CD8-positive, alpha-beta T cell (primary cell): ENCODE measurements at places on chromosomes 5 and 9.
A peak's percentile ranks its signal among the peaks of the same experiment; 100 is the strongest.

GRCh38 chr5:42837601-42838000 lies 25.9 kb upstream of the SELENOP start:
- no peak for DNase-seq

DNA sequence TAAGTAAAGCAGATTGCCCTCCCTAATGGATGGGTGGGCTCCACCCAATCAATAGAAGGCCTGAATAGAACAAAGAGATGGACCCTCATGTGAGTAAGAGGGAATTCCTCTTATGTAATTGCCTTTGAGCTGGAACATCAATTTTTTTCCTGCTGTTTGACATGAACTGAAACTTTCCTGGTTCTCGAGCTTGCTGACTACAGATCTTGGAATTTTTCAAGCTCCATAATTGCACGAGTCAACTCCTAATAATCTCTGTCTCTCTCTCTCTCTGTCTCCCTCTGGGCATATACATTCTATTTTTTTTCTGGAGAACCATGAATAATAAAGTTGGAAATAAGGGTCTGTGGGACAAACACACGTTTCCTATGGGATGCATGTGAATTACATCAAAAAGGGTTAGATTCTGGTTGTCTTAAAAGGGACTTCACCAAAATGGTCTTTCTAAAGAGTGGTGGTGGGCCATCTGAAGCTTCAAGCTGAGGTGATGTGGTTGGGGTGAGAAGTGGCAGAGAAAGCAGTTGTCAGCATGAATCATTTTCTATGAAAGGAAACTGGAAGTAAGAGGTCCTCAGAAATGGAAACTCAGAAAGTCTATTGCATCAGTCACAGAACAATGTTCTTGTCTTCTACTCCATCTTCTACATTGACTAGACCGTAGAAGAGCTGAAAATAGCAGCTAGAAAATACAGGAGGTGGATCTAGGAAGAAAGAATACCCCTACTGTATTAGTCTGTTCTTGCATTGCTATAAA lies 47.0 kb upstream of the HOMER1 start:
- no peak for DNase-seq

DNA sequence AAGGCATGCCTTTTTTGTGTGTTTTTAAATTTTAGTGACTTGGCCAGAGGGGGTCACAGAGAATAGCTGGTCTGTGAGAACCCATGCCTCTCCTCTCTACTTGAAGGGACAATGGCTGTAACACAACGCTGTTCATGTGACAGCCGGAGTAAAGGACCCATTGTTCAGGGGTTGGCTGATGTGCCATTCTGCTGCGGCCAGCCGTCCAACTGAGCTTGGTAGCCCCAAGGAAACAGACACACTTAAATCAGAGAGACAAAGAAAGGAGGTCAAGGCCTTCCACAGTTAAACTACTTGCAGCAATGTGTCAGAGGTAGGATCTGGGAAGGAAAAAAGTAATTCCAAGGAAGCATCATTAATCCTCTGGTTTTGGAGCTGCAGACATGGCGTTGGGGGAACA lies 8.1 kb downstream of the MEGF10 start:
- no peak for DNase-seq

GRCh38 chr5:124655921-124656511 lies 90.4 kb downstream of the ZNF608 start:
- DNase-seq: no peak

- DNase-seq: no peak
These were observed 130.8 kb upstream of the STC2 start for GRCh38 chr5:173458828-173459609.

- DNase-seq: no peak
These were observed 45.4 kb upstream of the RANBP3L start for GRCh38 chr5:36346896-36347690.

DNA sequence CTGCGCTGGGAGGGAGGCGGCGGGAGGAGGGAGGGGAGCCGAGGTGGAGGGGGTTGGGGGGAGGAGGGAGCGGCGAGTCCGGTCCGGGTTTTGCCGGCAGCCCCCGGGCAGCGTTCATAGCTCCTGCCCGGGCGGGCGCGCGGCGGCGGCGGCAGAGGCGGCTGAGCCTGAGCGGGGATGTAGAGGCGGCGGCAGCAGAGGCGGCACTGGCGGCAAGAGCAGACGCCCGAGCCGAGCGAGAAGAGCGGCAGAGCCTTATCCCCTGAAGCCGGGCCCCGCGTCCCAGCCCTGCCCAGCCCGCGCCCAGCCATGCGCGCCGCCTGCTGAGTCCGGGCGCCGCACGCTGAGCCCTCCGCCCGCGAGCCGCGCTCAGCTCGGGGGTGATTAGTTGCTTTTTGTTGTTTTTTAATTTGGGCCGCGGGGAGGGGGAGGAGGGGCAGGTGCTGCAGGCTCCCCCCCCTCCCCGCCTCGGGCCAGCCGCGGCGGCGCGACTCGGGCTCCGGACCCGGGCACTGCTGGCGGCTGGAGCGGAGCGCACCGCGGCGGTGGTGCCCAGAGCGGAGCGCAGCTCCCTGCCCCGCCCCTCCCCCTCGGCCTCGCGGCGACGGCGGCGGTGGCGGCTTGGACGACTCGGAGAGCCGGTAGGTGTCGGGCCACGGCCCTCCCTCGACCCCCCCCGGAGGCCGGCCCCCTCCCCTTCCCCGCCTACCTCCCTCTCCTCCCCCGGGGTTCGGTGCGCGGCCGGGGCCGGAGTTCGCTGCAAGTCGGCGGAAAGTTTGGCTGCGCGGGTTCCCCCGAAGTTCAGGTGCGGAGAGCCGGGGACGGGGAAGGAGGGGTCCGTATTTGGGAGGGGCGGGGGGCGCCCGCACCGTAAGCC lies at the start of gene CXXC5:
Gene CXXC5, plus strand, starts transcription at position 145 of the 877 bp plus-strand sequence. CDS start 32,175 bp downstream, outside the sequence.
- peak; percentile 81 for DNase-seq

- DNase-seq: no peak
These were observed 407.1 kb upstream of the DMAC1 start for GRCh38 chr9:8206720-8207119.

- no peak for DNase-seq
These were observed 116.7 kb downstream of the WNK2 start for GRCh38 chr9:93300585-93301081.

DNA sequence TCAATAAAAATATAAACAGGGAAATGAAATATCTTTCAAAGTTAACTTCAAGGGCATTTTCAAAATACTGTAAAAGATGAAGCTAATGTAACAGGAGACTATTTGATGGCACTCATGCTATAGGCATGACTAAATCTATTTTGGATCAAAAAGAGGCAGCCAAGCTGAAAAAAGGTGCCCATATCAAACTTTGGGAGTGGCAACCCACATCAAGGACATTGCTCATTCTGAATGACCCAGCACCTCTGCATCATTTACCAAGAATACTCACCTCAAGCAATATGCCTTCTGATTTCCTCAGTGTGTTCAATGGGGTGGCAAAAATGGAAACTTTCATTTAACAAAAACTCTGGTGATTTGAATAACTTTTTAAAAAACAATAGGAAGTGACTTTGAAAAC lies 853.3 kb downstream of the TLE1 start:
- no peak for DNase-seq

- DNase-seq: no peak
These were observed 607.6 kb downstream of the PTPRD start for GRCh38 chr9:10005206-10005605.

DNA sequence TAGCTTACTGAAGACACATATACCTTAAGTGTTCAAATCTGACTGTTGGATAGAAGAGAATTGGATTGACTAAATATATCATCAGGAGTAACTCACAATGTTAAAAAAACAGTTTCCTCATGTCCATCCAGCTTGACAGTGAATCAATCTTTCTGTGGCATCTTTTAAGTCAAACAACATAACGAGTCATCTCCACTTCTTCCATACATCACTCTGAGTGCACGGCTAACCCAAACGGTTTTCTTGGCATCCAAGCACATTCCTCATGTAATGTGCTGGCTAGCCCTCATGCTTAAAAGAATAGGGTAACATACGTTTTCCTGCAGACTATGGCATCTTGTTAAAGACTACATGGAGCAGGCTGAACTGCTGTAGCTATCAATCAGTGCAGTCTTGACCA lies 291.5 kb upstream of the TRPC7 start:
- no peak for DNase-seq

DNA sequence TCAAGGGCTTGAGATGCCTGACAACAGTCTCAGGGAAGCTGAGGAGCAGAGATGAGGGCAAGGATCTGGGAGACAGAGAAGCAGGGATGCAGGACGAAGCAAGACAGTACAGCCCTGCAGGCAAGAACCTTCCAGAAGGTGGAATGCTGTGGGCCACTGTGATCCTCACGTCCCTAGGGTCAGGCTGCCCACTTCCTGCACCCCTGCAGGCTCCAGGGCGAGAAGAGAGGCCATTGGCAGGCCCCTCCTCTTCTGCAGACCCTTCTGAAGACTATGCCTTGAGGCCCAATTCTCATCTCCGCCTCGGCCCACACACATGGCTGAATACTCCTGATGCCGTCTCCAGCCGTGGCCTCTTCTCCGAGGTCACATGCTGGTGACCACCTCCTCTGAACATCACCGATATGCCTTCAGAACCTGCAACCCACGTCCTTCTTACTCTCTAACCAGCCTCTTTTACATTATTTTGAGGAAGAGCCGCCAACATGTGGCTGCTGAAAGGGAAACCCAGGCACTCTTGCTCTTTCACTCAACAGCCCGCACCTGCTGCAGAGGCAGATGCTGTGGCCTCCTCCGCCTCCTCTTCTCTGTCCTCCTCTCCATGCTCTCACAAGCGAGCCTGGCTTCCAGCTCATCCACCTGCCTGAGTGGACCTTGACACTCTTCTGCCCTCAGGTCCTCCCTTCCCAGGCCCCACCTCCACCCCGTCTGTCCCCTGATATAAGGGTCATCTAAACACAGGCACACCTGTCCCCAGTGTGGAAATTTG lies 181.5 kb downstream of the IRX2 start:
- no peak for DNase-seq

DNA sequence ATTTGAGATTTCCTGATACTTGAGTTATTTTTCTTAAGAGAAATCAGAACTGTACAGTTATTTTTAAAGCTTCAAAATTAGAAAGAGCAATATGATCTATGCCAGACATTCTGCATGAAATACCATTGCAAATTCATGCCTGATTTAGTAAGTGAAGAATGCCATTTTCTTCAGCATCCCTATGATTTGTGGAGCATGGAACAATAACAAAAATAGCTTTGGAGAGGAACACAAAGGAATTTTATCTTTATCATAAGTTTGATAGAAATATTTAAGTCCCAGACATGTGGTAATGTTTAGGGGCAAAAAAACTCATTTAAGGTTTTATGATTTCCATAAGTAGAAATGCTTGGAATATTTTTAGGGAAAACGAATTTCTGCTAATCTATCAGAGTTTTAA lies 1863.4 kb downstream of the EFNA5 start:
- DNase-seq: no peak

DNA sequence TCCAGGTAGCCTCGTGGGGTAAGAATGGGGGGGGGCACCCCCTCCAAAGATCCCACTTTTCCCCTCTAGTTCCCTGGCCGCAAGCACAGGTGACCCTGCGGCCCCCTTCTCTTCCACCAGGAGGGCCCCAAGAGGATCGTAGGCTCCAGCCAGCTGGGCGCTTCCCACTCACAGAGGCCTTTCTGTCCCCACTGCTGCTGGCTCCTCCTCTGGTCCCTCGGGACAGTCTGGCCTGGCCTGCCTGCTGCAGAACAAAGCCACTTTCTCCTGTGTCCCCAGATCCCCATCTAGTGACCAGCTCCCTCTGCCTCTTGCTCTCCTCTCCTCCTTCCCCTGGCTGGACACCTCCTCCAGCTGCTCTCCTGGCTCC lies 534 bp upstream of the SAPCD2 start:
- no peak for DNase-seq

GRCh38 chr9:123975871-123976270 lies 35.7 kb upstream of the LHX2 start:
- DNase-seq: no peak

DNA sequence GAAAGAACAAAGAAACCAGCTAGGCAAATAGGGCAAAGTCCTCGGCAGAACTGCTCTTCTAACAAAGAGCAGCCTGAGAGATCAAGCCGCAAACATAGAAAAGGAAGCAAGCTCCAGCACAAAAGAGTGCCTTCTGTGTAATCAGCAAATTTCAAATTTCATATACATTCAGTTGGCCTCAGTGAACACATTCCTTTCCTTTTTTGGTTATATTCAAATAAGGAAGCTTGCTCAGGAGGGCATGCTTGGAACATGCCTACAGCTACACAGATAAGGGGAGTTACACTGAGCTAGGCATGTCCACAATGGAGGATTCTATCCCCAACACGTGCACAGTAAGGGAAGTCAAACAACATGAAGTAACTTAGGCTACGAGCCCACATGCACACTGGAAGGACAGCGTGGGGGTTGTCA lies 23.4 kb downstream of the IL33 start:
- DNase-seq: no peak

- no peak for DNase-seq
These were observed 125.6 kb downstream of the RAB3C start for GRCh38 chr5:58708456-58708855.

- DNase-seq: no peak
These were observed 141.8 kb downstream of the FAM174A start for GRCh38 chr5:100676817-100677631.

DNA sequence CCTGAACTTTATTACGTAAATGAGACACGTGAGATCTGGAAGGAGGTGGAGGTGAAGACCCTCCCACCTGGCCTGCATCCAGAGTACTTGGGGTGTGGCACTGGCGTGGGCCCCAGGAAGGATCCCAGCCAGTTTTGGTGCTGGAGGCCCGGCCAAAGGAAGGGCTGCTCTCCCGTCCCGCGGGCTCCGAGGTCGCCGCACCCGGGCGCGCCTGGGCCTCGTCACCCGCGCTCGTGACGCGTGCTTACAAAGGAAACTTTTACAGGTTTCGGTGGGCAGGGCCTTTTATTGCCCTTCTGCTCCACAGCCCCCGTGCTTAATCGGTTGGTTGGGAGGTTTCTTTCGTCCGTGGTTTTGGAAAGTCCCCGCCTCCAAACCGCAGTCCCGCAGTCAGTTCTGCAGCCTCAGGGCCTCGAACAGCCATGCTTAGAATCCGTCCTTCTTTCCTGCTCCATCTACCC lies 29.2 kb downstream of the CDKN2A start:
- peak; percentile 22 for DNase-seq

- no peak for DNase-seq
These were observed 14.2 kb downstream of the HOMER1 start for GRCh38 chr5:79499640-79500273.

DNA sequence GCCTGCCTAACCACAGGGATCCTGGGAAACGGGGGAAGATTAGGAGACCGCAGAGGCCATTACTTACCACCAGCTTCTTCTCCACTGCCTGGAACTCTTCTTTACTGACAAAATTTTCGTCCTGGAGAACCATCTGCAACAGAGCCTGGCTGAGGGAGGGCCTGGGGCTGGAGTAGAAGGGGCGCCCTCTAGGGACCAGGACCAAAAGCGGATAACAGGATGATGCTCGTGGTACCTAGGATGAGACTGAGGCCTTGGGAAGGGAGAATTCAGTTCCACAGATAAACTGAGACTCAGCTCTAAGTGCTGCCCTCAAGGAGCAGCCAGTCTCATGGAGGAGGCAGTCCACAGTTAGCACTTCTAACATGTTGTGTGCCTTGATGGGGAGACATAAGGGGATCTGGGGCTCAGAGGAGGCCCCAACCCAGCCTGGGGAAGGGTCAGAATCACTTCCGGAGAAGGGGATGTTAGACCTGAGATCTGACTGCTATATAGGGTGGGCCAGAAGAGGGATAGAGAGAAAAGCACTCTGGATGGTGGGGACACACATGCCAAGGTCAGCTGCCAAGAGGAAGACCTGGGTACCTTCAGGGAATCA lies 1.2 kb downstream of the SPATA24 start:
- no peak for DNase-seq
